ENCODE measurements at places on chromosomes 12 and 14.

DNA sequence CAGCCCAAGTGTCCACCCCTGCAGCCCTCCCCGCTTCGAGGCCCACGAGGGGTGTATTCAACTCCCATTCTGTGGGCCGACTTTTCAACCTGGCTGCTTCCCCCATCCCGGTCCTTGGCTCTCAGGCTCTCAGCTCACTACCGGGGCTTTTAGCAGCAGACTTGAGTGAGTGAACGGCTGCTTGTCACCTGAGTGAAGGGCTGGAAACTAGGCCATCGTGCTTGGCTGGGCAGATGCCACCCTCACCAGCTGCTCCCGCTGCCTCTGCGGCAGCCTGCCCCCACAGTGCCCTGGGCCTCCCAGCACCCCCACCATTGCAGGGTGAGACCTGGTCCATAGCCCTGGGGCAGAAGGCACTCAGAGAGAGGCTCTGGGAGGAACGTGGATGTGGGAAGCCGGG is 59.9 kb downstream of the SLC6A12 start:
- no peak for DNase-seq

GRCh38 chr12:49672301-49673217 is 34.6 kb downstream of the FMNL3 start:
- DNase-seq: no peak

- DNase-seq: no peak
Measured at GRCh38 chr14:32602699-32603098, 273.6 kb downstream of the AKAP6 start.

GRCh38 chr12:95440401-95440800 is 33.6 kb upstream of the METAP2 start:
- no peak for DNase-seq

DNA sequence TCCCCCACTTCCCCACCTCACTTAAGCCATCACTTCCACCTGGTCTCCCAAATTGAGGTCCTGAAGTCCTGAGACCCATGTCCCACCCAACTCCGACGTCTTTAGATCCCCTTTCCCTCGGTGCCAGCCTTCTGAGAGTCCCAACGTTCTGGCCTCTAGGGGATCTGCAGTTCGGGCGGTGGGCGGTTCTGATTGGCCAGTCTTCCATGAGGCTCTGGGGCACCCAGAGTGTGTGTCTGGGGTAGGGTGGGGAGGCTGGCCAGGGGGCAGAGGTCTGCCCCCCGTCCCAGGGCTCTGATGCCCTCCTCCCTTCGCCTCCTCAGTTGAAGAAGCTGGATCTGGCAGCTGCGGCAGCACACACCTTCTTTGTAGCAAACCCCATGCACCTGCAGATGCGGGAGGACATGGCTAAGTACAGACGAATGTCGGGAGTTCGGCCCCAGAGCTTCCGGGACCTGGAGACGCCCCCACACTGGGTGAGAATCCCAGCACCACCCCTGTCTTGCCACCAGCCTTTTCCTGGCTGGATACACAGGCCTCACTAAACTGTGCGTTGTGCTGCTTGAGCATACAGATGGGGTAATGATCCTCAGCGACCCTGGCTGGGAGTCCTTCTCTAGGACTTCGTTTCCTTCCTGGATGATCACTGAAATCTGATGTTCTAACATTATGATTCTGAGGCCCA is 1.5 kb downstream of the P3H3 start:
- DNase-seq: no peak

- DNase-seq: peak; percentile 77
Measured at GRCh38 chr14:21024585-21025370, at the start of gene NDRG2. TSS of gene NDRG2 (minus strand) at chr14:21025061. CDS start at chr14:21023315, 1,746 bp downstream.

DNA sequence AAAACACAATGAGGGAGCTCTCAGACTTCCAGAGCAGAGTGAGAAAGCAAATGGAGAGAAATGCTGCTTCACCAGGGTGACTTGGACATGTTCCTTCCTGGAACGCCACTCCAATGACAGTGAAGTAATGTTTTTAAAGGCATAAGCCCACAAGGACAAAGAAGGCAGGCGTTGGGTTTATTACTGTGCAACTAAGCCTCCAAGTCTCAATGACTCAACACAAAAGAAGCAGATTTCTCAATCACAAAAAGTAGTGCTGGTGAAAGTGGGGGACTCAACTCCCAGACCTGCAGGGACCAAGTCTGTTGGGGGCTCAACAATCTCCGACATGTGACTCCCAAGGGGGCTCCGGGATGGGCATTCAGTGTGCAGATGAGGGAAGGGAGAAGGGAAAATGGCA is 505.2 kb downstream of the BCL11B start:
- DNase-seq: no peak
